GM06990 (cell line): ENCODE measurements at places on chromosomes 5 and 9.
A peak's percentile ranks its signal among the peaks of the same experiment; 100 is the strongest.

- no peak for DNase-seq
Measured at GRCh38 chr5:56085193-56085592, 90.4 kb upstream of the IL6ST start.

GRCh38 chr5:125005266-125005665 lies 258.8 kb upstream of the ZNF608 start:
- DNase-seq: peak; percentile 55

DNA sequence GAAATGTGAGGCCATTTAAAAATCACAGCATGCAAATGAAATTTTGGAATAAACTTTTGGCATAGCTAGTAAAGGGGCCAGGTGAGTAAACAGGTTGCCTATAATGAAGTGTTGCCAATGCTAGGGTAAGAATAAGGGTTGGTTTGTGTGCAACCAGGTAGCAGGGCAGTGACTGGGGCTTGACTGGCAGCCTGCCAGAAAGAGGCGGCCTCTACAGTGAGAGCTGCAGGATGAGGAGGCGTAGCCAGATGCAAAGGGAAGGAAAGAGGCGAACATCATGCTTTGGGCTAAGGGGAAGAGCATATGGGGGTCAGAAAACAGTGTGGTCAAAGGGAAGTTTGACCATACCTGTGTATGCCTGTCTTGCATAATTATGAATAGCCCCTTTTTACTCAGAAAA lies 70.6 kb downstream of the MAST4 start:
- DNase-seq: no peak

DNA sequence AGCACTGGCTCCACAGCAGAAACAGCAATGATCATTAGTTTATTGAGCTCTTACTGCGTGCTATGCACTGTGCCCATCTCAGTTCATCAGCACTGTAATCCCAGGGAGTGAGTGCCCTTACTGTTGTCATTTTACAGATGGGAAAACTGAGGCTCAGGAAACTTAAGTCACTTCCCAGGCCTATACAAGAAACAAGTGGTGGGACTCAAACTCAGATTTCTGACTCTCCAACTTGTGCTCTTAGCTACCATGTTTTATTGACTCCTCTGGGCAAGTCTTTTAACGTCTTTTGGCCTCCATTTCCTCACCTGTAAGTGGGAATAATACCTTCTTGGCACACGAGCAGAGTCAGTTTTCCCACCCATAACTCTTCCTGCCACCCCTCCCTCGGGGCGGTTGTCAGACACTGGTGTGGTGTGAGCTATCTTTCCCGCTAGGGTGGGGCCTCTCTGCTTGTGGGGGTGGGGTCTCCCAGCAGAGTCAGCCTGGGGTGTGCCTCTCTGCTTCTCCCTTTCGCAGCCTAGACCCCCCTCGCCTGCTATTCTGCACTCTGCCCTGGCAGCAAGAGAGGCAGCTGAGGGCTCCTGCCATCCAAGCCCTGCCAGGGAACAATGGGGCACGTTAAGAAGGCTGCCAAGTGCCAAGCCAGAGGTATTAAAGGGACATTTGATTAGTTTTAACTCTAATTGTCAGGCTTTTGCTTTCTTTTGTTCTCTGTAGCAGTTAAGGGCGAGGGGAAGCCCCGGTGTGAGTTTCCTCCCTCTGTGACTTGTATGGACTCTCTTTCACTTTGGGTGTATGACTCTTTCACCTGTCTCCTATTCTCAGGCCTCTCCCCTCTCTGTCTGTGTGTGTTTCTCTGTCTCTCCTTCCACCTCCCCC lies 12.1 kb downstream of the GALNT10 start:
- DNase-seq: peak; percentile 42

DNA sequence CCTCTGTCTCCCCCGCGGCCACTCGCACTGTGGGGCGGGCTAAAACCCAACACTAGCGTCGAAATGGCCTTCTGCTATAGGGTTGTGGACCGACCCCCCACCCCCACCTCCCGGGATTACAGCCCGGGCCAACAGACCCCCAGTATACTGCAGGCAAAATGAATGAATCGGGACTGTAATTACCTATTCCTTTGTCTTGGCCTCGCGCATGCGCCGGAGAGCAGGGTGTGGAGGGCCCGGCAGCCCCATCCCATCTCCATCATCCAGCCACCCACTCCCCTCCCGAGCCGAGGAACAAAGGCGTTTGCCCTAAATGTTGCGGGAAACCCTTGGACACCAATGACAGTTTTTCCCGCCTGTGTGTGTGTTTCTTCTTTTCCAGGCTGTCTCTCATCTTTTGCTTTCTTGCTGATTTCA lies 1.6 kb downstream of the BASP1 start:
- peak; percentile 61 for DNase-seq

DNA sequence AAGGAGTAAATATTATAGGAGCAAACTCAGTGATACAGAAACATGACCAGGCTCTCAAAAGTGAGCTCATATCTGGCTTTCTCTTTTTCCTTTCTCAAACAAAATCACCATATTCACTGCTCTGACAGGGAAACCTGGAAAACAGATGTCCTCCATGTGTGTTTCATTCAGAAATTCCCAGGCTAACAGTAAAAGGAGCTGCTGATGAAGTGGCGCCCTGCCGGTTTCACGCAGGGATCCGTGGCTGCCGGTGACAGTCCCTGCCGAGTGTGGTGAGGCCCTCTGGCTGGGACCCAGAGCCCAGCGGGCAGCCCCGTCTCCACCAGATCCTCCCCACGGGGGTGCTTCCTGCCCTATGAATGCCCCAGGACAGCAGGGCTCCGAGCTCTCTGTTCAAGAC lies 208.1 kb downstream of the GNA14 start:
- DNase-seq: no peak

GRCh38 chr5:82352146-82352791 lies 74.1 kb upstream of the RPS23 start:
- no peak for DNase-seq

GRCh38 chr9:29659736-29660135 lies 2086.5 kb upstream of the C9orf72 start:
- no peak for DNase-seq

- no peak for DNase-seq
Measured at GRCh38 chr9:136127313-136127712, 8.6 kb upstream of the TMEM250 start.

GRCh38 chr5:143234162-143234842 lies 169.2 kb downstream of the NR3C1 start:
- no peak for DNase-seq

DNA sequence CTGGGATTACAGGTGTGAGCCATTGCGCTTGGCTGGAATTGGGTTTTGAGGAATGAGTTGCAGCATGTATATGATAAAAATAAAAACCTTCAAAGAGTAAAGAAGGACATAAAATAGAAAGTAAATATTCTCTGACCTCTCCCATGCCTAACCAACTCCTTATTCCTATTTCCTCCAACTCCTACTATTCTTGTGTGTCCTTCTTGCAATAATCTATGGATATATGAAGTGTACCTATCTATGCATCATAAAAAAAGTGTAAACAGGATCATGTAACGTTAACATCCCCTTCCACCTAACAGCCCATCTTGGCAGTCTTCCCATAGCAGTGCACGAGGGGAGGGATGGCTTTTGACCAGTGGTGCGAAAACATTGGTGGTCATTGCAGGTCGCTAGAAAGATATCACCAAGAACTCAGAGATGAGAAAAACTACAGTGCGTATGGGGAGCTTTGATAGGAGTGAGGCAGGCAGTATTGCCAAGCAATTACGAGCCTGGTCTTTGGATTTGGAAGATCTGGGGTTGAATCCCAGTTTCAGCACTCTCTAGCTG lies 69.9 kb downstream of the PPARGC1B start:
- no peak for DNase-seq

GRCh38 chr5:137997726-137998213 lies 35.1 kb downstream of the FAM13B start:
- peak; percentile 44 for DNase-seq

- DNase-seq: no peak
Measured at GRCh38 chr5:173622183-173623047, 6.0 kb upstream of the BOD1 start.

- DNase-seq: no peak
Measured at GRCh38 chr9:127574072-127574993, 37.7 kb upstream of the STXBP1 start.

GRCh38 chr5:108303086-108303485 lies 78.8 kb downstream of the FBXL17 start:
- DNase-seq: no peak

GRCh38 chr5:56964173-56964572 lies 12.2 kb upstream of the MIER3 start:
- DNase-seq: no peak

- no peak for DNase-seq
Measured at GRCh38 chr5:159061179-159061796, 38.4 kb downstream of the EBF1 start.

DNA sequence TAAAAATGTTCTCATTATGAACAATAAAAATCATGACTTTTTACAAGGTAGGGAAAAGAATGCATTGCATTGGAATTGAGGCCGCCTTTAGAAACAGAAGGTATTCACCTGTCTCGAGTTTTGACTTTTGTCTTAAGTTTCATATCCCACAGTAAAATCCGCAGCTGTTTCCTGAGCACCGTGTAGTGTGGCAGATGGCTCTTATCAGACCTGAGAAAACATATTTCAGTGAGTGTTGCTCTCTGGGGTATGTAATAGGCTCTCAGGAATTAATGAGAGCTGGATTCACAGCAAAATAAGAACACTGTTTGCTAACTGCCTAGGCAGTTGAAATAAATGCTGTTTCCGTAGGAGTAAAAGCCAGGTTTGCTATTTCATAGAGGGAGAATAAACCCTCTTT lies 221.4 kb downstream of the CFAP90 start:
- no peak for DNase-seq

DNA sequence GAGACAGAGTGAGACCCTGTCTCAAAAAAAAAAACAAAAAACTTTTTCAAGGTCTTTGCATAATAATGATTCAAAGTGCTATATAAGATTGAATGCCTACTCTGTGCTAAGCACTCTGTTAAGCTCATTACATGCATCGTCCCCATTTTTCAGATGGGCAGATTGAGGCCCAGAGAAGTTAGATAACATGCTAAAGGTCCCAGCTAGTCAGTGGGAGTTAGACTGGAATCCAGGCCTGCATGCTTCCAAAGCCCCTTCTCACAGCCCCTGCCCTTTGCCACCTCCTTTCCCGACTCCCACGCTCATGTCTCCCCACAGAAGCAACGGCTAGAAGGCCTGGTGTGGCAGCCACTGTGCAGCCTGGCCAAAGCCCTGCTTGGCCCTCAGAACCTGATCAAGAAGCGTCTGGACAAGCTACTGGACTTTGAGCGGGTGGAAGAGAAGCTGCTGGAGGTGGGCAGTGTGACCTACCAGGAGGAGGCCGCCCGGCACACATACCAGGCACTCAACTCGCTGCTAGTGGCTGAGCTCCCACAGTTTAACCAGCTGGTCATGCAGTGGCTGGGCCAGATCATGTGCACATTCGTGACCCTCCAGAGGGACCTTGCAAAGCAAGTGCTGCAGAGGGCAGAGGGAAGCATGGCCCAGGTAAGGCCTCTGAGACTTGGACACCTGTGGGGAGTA lies 40.3 kb downstream of the ARHGEF37 start:
- no peak for DNase-seq

DNA sequence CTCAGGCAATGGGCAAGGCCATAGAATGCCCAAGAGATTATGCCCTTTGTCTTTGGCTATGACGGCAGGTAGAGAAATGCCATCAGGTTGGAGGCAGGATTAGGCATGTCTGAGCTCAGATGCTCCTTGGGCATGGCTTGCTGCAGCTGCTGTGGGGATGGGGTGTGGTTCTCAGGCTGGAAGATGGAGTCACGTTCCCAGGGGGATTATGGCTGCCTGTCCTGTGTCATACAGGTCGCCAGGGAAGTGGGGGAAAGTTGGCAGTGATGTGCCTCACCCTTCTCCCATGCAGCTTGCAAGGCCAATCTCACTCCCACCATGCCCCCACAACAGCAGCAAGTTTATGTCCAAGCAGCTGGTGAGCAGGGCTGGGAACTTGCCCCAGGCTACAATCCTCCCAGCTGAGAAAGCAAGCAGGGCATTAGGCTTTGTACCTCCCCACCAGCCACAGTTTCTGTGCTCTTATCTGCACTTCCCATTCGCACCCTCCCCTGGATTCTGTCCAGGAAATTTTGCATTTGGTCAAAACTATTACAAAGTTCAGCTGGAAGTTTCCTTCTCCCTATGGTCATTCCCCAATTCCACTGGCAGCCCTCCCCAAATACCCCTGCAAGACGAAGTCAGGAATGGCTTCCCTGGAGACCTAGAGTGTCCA lies 1788.0 kb upstream of the NUDT12 start:
- DNase-seq: no peak

DNA sequence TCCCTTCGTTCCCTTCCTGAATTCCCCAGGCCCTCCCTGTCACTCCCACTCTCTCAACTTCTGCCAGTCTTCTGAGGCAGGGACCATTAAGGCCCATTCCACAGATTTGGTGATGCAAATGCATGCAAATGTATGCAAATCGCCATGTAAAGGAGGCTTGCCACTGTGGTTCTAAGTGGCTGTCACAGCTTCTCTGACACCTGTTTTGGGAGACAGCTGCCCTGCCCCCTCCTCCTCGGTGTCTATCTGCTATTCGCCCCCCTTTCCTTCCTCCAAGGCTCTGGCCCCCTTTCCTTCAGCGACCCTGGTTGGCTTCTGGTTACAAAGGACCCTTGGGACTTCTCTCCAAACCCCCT lies 10.5 kb upstream of the ARAP3 start:
- no peak for DNase-seq

DNA sequence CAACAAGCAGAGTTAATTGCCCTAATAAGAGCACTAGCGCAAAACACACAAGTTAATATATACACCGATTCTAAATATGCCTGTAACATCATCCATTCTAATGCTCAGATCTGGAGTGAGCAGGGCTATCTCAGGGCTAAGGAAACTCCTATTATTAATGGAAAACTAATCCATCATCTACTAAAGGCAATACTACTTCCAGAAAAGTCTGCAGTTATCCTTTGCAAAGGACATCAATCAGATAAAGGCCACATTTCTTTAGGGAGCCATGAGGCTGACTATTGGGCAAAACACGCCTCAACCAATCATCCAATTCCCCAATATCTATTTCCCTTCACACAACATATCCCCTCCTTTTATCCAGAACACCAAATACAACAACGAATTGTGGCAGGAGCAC lies 1032.3 kb upstream of the NUDT12 start:
- no peak for DNase-seq

- DNase-seq: peak; percentile 61
Measured at GRCh38 chr5:87081511-87082372, 185.9 kb upstream of the RASA1 start.

DNA sequence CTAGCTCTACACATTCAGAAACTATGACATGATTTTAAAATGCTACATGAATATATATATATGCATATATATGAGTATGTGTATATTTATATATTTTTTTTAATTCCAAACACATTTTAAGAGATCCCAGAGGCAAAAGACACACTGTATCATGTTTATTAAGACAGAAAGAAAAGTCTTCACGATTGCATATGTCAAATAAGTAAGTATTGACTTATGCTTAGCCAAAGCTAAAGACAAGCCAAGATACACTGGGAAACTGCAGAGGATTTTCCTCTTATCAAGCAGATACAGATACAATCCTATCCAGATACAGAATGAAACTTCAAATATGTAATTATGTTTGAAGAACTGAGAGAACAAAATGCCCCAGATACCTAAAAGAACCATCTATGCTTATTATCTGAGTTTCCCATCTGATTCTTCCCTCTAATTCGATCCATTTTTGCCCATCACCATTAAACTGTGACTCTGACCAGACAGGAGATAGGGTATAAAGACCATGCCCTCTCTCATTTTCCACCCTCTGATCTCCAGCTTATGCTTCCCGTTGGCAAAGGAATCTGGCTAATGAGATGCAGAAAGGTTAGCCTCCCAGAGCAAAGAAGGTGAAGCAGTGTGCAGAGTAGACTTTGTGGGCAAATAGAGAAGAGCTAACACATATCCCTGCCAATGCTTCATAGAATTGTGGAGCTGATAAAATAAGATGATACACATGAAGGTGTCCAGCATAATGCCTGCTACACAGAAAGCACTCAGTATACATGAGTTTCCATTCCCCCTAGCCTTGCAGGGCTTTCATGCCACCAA lies 131.0 kb upstream of the TARS1 start:
- no peak for DNase-seq
